Cortex of kidney (tissue), 1 donor: ENCODE measurements at places on chromosomes 2 and 18.

- DNase-seq = no peak
Observed at GRCh38 chr2:197597166-197597565, 78.2 kb downstream of the RFTN2 start.

DNA sequence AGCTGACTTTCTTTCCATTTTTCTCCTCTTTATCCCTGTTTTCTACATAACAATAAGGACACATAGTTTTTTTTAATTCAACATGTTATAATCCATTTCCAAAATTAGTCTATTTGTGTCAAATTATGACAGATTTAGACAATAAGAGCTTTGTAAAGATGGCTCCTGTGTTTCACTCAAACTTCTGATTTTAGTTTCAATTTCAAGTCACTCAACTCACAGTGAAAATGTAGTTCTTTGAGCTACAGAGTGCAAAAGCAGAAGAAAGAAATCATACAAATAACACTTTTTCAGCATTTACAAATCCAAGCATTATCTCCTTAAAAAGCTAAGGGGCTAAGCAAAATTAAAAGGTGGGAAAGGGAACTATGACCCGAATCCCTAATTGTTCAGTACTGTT is 340.7 kb upstream of the TRIB2 start:
- no peak for DNase-seq

DNA sequence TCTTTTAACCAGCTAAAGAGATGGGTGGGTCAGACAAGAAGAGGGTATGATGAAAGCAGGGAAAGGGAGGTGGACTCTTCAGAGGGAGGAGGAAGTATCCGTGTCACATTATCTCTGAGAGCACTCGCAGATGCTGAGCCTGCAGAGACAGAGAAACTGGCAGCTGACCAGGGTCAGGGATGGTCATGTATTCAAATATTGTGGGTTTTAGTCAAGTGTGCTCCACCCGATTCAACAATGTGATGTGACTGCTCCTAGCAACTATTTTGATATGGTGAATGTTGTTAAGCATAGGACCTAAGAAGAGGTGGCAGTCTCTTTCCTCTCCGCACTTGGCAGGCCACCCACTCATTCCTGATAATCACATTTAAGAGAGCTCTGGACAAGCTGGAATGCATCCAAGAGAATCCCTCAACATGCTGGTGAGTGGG is 1.3 kb upstream of the CLIP4 start:
- DNase-seq = no peak

DNA sequence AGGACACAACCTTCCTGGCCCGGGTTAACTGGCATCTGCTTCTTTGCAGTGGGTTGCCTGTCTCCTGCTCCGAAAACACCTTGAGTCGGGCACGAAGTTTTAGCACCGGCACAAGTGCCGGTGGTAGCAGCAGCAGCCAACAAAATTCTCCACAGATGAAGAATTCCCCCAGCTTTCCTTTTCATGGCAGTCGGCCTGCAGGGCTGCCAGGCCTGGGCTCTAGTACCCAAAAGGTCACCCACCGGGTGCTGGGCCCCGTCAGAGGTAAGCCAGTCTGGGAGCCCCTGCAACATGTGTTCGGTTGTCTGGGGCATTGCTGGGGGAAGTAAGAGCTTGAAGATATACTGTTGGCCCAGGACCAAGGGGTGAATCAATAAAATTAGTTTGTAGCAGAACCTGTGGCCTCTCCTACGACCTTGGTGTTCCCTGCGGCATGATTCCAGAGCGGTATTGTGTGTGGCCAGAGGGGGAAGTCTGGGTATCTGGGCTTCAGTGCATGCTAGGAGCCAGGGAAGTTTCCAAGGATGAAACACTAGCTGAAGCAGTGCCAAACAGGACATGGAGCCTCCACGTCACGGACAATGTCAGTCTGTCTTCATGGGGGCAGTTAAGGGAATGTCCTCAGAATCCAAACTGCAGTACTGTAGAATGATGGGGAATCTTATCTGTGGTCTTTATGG is 7.8 kb downstream of the AGBL5 start:
- DNase-seq = no peak

GRCh38 chr2:113697516-113697915 is 58.9 kb downstream of the SLC35F5 start:
- DNase-seq = no peak
